ENCODE measurements at places on chromosomes 13 and 19.

GRCh38 chr19:5156231-5156986 is 184.2 kb downstream of the PTPRS start:
- DNase-seq, result no peak

- no peak for DNase-seq
These were observed 1.4 kb downstream of the TLE6 start for GRCh38 chr19:2978772-2979171.

DNA sequence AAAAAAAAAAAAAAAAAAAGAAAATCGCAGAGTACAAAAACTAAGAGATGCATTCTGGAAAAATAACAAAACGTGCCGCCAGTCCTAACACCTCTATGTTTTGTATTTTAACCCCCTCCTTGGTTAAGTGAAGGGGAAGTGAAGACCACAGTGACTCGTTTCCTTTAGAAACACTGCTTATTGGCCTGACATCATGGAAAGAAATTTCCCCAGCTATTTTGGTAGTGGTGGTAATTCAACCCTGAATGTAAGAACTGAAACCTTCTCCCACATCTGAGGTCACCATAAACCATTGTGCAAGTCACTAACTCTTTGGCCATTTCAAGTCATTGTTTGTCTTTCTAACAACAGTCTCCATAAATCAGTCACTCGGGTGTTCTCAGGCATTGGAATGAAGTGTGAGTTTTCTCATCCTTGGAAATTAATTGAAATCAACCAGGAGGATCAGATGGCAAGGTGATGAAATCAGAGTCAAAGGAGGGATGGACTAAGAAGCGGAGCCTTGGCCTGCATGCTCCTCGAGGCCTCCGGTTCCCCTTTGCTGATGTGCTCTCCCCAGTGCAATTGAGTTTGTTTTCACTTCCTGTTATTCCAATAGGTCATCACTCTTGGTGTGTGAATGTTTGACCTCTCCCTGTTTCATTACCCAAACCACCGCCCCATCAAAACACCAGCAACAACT is 443.9 kb downstream of the FGF9 start:
- no peak for DNase-seq

GRCh38 chr13:29210676-29211075 is 384.8 kb downstream of the SLC7A1 start:
- DNase-seq, result no peak

All from Peyer's patch (tissue), 4 donors.